Inflammatory macrophage treated with lipopolysaccharide for 4 hours (primary cell): ENCODE measurements at places on chromosomes 6 and 20.

GRCh38 chr20:7505152-7505834 lies 435.0 kb downstream of the HAO1 start:
- no peak for DNase-seq

DNA sequence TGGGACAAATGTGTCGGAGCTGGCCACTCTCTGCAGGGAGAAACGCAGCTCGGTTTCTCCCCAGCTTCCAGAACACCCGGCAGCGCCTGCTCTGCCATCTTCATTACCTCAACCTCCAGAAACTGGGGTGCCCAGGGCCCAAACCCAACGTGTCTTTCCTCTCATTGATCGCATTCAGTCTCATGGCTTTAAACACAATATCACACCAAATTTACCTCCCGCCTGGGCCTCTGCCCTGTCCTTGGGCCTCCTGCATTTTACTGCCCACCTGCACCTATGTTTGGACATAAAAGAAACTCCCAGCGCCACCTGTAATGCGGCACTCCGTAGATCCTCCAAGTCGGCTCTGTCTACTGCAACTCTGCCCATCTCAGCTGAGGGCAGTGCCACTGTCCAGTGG lies 22.2 kb downstream of the SERPINB6 start:
- no peak for DNase-seq

DNA sequence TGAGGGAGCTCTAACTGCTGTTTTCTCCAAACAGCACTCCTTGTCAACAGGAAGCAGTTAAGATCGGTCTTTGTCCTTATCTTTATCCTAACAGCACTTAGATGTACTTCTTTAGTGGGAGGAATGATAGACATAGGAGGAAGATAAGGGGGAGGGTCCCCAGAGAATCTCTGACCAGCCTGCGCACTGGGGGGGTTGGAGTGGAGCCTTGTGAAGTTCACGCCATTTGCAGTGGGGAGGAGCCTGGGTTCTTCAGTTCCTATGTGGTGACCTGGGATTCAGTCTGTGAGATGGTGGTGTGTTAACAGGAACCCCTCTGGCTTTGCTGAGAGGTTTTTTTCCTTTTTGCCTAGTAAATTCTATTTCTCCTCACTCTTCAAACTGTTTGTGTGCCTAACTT lies 18.1 kb upstream of the ASCC3 start:
- no peak for DNase-seq

- DNase-seq = no peak
Measured at GRCh38 chr20:61049684-61050083, 202.4 kb upstream of the CDH4 start.
